ENCODE measurements at places on chromosomes 13 and 19. TPM values are rescaled to one million over a fixed set of nuclear protein-coding genes. Genes with fewer than 3 reads are reported as not detected.

GRCh38 chr13:109166804-109167203, 537.4 kb downstream of the MYO16 start:
- DNase-seq = no peak

DNA sequence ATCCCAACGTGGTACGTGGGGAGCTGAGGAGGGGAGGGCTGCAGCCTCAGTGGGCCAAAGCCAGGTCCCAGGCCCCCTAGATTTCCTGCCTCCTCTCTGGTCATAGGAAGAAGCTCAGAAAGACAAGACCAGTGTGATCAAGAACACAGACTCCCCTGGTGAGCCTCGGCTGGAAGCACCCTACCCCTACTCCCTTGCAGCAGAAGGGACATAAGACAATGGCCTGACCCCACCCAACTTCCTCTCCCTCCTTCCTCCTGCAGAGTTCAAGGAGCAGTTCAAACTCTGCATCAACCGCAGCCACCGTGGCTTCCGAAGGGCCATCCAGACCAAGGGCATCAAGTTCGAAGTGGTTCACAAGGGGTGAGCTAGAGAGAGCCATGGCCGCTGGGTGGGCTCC, 11.5 kb downstream of the PODNL1 start:
- DNase-seq = no peak

DNA sequence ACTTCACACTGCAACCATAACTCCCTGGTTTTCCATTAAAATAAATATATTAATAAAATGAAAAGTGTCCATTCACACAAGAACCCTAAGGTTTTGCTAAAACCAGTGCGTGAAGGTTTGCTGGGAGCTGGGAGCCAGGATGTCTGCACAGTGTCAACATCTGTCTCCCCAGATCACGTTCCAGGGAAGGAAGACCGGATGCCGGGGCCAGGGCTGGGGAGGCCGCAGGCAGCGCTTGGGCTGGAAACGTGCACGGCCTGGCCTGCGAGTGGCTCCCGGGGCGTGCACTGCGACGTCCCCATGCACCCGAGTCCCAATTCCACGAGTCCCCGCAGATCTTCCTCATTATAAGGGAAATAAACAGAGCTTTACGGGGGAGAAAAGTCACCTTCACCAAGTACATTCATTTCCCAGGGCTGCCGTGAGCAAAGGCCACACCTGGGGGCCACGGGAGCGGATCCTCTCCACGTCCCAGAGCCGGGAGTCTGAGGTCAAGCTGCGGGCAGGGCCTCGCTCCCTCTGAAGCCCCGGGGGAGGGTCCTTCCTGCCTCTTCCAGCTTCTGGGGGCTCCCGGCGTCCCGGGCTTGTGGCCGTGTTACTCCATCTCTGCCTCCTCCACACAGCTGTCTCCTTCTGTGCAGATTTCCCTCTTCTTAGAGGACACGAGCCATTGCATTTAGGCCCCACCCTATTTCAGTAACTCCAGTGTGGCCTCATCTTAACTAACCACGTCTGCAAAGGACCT, 12.8 kb downstream of the SHC2 start:
- no peak for DNase-seq

The ZNF77 gene
- polyA plus RNA-seq = 3.3 TPM
